ENCODE measurements at places on chromosomes 5 and 9.

DNA sequence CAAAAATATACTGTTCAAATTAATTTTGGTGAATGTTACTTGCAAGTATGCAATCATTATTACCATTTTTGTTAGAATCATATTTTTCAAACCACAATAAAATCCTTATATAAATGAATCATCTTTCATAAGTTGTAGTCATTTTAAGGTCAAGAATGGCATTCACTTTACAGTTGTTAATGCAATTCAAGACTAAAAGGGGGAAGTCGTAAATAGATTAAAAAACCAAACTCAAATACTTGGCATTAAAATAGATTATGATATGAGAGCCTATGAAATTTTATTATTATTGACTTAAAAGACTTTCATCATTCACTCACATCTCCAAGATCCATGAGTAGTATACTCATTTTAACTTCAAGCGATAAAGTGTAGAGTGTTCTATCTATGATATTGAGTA is 11.6 kb downstream of the CDH9 start:
- DNase-seq: no peak

- no peak for DNase-seq
Observed at GRCh38 chr5:78600687-78601414, 47.7 kb downstream of the LHFPL2 start.

DNA sequence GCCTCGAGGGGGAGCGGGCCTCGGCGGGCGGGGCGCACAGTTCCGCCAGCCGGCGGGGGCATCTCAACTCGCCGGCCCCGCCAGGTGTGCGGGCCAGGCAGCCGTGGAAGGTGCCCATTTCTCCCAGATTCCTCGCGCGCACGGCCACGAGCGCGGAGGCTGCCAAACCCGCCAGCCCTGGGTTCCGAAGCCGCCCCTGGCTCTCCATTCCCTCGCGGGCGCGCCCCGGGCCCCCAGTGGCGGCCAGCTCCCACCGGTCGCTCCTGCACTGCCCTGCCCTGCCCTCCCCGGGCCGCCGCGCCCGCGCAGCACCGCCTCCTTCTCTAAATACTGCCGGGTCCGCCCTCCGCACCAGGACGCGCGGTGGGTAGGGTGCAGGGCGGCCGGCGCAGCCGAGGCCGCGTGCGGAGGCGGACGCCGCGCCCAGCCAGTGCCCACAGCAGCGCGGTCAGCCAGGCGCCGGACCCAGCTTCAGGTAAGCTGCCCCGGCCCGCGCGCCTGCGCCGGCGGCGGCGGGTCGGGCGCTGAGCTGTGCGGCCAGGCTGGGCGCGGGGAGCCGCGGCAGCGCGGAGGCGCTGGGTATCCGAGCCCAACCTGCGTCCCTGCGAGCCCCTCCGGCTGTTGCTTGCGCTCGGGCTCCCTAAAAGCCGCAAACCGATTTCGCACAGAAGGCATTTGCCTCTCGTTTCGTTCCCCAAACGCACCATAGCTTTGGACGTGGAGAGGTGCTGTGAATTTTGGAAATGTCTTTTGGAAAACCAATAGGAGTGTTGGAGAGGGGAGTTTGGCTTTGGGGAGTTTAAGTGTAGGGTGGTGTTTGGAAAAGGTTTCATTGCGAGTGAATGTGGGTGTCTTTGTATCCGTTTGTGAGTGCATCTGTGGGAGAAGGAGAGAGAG is at the start of gene TMEM171:
Gene TMEM171 (plus strand): TSS at position 354 of the 897 bp plus-strand sequence. CDS start 2,799 bp downstream, outside the sequence.
- DNase-seq: no peak

GRCh38 chr5:87051502-87052113 is 216.1 kb upstream of the RASA1 start:
- no peak for DNase-seq

DNA sequence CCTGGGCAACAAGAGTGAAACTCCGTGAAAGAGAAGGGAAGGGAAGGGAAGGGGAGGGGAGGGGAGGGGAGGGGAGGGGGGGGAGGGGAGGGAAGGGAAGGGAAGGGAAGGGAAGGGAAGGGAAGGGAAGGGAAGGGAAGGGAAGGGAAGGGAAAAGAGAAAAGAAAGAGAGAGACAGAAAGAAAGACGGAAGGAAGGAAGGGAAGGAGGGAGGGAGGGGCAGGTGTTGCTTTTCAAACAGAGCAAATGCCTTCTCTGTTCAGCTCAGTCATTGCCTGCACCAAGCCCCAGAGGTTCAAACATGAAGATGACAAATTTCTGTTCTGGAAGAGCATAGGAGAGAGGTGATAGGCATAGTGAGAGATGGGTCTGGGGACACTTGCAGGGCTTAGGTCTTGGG is 330.0 kb downstream of the DRD1 start:
- DNase-seq: no peak

DNA sequence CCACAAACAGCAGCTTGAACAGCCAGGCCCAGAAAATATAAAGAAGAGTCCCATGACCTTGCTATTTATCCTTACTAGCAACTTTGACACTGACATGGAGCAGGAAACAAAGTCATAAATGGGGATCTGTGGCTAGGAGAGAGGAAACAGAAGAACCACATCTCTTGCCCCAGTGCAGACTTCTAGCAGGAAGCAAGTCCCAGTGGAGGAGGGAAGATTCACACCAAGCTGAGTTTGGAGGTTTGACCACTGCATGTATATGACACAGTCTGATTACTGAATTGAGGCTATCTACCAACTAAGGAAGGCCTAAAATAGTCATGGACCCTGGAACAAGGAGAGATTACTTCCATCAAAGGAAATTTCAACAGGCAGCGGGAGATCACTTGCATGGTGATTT is 51.4 kb downstream of the CDH6 start:
- DNase-seq: no peak

DNA sequence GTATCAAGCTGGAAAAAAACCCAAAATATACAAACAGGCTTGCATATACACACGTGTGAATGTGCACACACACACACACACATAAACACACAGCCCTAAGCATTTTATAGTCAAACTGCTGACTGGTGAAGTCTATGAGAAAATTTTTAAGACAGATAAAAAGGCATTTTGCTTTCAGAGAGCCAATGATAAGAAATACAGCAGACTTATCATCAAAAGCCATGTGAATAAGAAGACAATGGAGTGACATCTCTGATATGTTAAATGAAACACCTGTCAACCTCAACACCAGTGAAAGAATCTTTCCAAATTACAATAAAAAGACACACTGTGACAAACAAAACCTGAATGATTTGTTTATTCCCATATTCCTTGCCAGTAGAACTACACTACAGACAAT is 233.3 kb downstream of the CDH9 start:
- DNase-seq: no peak

GRCh38 chr5:178364326-178364675 is 131.7 kb upstream of the PHYKPL start:
- DNase-seq: no peak

DNA sequence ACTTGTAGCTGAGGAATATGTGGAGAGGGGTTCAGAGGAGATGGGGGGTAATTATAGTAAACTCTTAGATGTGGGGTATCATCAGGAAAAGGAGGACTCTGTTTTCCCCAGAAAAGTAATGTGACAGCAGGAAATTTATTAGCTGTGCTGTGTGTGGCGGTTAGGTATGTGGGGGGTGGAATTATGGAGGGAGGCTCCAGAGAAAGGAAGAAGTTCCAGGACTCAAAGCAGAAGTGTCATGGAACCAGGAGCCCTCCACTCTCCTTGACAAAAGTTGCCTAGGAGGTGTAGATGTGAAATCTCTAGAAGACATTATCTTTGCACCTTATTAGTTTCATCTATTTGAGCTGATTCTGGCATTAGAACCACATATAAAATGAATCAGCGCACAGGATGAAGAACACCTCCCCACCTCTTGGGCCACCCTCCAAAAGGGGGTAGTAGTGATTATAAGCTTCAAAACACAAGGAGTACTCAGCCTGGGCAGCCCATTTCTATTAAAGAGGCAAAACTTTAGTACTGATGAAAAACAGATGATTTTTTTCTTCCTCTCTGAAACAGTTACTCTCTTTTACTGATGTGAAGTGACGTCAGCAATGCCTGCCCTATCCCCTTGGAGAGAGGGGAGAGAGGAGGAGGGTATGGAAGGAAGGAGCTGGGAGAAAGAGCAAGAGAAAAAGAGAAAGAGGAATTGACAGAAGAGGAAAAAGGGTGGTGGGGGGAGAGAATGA is 18.2 kb downstream of the NR2F1 start:
- DNase-seq: no peak

GRCh38 chr9:100637787-100638186 is 59.9 kb downstream of the CAVIN4 start:
- no peak for DNase-seq

DNA sequence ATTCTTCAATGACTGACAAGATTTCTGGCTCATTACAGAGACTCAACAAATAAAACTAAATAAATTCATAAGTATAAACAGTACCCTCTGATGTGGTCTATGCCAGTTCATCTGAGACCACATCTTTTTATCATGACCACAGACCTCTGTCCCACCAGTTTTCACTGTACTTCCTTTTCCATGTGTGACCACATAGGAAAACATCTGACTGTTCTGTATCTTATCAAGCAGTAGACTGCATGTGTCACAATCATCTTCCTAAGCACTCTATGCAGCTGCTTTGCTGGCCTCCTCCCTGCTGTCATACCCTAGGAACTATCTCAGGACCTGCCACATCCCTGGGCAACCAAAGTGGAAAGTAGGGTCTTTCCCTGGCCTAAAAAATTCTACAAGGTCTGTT is 205.0 kb upstream of the ZNF462 start:
- no peak for DNase-seq

GRCh38 chr5:22835686-22836085 is 17.5 kb downstream of the CDH12 start:
- no peak for DNase-seq

GRCh38 chr5:55554585-55555202 is 19.9 kb upstream of the PLPP1 start:
- no peak for DNase-seq

DNA sequence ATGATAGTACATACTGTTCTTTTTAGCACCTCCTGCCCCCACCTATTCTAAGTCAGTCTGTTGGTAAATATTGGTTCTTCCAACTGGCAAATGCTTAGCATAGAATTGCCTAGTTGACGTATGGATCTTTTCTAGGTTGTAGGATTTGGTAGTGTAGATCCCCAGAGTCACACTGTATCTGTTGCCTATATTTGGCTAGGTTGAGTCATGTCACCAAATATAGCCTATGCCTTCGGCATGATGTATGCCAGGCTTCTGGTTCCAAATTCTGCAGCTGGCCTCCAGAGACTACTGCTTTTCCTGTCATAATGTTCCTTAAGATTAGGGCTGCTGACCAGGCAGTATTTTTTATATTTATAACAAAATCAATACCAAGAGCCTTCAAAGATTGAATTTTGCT is 38.2 kb downstream of the CPEB4 start:
- no peak for DNase-seq

DNA sequence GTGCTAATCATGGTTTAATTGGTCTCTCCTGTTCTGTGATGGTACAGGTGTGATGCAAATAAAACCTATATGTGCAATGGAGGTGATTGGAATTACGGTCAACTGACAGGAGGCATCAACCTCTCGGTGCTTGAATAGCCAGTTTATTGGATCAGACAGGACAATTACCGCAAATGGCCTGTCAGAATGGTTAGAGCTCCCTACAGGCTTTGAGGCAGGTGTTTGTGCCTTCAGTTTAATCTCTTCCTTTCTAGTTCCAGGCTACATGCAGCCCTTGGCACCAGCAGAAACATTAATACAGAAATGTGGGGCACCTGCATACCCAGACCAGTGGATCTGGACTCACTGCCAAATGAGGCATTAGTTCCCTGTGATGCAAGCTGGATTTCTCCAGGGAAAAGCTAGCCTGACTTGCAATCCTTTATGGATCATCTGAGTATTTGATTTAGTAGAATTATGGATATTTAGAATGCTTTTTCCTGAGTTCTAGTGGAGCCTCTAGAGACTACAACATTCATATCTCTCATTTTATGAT is 128.6 kb downstream of the MAT2B start:
- no peak for DNase-seq

GRCh38 chr9:94584555-94584954 is 9.1 kb downstream of the FBP2 start:
- no peak for DNase-seq

- DNase-seq: no peak
Observed at GRCh38 chr9:131886826-131887225, 146.9 kb upstream of the RAPGEF1 start.
